AG09309 (cell line): ENCODE measurements at places on chromosomes 12 and 14.

GRCh38 chr12:61993734-61994345 is 266.4 kb upstream of the USP15 start:
- DNase-seq = no peak

- no peak for DNase-seq
Observed at GRCh38 chr14:104252256-104253215, 114.1 kb downstream of the KIF26A start.

DNA sequence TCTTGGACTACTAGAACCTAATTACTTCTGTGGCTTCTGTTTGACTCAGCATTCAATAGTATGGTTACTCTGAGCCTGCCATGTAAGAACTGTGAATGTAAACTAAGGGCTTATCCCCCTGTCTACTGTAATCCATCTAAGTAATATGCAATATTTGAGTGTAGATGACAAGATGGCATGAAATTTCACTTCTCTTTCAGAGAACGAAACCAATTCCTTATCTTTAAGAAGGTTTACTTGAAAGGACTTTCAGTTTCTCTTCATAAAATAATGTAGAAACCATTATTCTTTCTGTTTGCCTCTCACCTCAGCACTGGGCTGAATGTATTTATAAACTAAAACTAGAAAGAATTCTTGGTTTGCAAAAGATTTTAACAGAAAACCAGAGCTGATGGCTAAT is 60.4 kb upstream of the ARID2 start:
- no peak for DNase-seq

DNA sequence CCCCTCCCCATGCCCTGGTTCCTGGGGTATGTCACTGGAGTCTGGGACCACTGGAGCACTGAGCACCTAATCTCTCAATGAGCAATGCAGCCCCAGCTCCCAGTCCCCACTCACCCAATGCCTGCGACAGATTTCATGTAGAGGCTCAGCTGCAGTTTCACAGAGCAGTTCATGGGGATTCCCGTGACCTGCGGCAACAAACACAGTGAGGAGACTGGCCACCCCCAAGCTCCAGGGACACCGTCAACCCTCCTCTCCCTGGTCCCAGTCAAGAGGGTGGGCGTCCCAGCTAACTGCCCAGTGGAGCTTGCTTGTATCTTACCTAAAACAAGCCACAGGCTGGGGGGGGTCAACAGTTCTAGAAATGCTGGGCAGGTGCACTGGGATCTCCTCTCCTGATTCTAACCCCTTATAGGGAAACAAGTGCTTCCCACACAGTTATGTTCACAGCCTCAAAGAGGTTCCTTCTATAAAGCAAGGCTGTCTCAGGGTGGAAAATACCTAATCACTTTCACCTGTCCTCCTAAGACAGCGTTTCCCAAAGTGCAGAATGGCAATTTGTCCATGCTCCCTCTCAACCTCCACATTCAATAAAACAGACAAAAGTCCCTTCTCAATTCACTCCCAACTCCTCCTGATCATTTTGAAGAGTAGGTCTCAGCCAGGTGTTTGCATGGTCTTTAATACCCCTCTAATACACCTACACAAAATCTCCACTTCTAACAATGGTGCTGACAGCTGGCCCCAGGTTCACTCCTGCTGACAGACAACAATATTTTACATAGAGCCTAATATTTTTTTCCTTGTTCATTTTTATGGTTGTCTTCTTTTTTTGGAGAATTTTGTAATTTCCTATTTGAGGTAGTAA is 68.3 kb downstream of the SCARB1 start:
- no peak for DNase-seq

DNA sequence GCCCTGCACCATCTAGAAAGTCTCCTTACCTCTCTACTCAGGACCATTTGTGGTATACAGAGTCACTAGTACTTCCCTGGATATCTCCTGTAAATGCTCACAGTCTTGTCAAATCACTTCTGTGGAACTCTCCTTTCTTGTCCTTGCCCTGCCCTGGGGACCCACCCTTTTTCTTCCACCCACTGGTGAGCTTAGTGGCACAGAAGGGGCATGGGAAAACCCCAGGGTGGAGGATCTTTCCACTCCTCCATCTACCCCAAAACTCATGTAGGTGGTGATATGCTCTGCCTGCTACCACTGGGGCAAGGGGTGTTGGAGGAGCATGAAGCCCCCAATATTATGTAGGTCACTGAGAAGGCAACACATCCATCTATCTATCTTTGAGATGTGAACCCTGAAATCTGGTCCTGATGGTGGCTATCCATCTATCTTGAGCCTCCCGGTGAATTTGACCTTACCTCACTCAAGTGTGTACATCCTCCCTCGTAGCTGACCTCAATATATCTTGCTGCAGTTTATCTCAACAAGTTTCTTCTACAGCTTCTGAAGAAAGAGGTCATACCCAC is 943 bp downstream of the TESPA1 start:
- DNase-seq = no peak

GRCh38 chr12:69719336-69720316 is 19.0 kb upstream of the RAB3IP start:
- DNase-seq = no peak

- no peak for DNase-seq
Observed at GRCh38 chr12:1606021-1606622, 11.7 kb upstream of the FBXL14 start.

- DNase-seq = no peak
Observed at GRCh38 chr14:79613625-79614024, 597.7 kb downstream of the DIO2 start.

DNA sequence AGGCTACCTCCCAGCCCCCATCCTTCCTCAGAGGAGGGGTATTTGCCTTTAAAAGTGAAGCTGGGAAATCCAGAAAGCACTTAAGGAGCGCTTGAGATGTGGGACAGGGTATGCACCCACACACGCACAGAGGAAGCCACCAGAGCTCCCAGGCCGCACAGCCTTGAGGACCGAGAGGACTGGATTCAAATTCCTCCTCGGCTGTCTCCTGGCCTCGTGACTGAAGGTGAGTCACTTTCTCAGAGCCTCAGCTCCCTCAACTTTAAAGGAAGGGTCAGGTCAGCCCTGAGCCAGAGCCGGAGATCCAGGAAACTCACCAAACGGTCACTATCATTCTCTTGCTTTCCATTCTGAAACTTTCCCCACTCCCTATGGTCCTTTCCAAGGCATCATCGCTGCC is 37.6 kb downstream of the BCL11B start:
- DNase-seq = no peak

GRCh38 chr14:73644531-73645247 is at the start of gene DNAL1:
DNAL1 (plus strand) TSS chr14:73644986; CDS start chr14:73645040, 54 bp downstream.
- peak; percentile 51 for DNase-seq

- DNase-seq = no peak
Observed at GRCh38 chr14:39383026-39383660, 49.1 kb downstream of the FBXO33 start.
